ENCODE measurements at places on chromosomes 4 and X. TPM values are rescaled to one million over a fixed set of nuclear protein-coding genes. Genes with fewer than 3 reads are reported as not detected.

- no peak for DNase-seq
Measured at GRCh38 chrX:149313871-149314371, 191.2 kb downstream of the IDS start.

GRCh38 chr4:2103127-2103842 is 44.2 kb downstream of the NAT8L start:
- DNase-seq = no peak

Gene TMEM33
- 4.2 TPM for polyA plus RNA-seq

Gene CLIC2
- polyA plus RNA-seq = 3.3 TPM

GRCh38 chr4:184968366-184968765 is 49.9 kb upstream of the HELT start:
- DNase-seq = no peak

DNA sequence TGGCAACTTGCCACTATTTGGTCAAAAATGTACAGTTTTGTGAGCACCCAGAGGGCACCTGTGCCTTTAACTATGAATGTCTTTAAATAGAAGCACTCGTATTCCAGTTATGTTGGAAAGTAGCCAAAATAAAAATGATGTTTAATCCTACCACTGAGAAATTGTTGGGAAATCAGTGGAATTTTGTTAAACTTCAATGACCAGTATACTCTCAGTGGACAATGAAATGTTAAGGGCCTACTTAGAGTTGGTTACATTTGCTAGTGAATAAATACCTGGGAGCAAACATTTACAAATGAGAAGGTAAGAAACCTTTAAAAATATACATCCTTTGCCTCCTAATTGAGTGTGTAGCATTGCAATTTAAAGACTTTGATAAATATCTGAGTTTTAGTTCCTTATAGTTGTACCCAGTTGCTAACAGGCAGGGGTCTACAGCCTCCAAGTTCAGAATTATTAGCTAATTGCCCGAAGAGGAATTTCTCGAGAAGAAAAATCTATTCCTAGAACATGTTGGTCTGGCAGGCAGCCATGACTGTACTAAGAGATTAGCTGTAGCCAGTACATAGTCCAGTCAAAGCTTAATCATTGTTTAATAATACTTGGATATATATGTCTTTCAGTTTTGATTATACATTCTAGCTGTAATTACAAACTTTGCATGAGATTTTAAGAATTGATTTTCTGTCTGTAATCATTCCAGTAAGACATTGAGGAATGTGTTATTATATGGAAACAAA is 93.2 kb downstream of the IL1RAPL2 start:
- DNase-seq = peak; percentile 65

- no peak for DNase-seq
Measured at GRCh38 chrX:122777766-122778165, 406.3 kb upstream of the GRIA3 start.

Gene C4orf36
- polyA plus RNA-seq = 0.65 TPM

GRCh38 chr4:57924951-57925350 is 814.8 kb upstream of the IGFBP7 start:
- no peak for DNase-seq

- DNase-seq = no peak
Measured at GRCh38 chr4:111263836-111264235, 641.0 kb upstream of the PITX2 start.

Gene TAB3
- 14.9 TPM for polyA plus RNA-seq

GRCh38 chr4:139863531-139863930 is 197.9 kb downstream of the MGST2 start:
- no peak for DNase-seq

Gene DKK2
- polyA plus RNA-seq = 0.08 TPM

Gene AKAP4
- not detected for polyA plus RNA-seq

DNA sequence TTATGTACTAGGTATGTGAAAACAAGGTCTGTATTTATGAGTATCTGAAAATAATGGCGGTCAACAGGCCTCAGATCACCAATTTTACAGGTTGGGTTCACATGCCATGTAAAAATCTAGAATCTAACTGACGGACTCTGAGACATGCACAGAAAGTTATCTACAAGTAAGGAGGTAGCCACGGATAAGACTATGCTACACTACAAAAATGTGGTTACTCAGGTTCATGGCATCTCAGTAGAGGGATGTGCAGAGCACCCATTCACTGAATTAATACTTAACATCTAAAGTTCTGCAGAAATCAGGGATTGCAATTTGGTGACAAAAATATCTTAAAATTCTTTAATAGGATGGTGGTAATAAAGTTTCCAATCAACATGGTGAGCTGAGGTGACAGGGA is 155.9 kb downstream of the APBB2 start:
- DNase-seq = no peak

- no peak for DNase-seq
Measured at GRCh38 chr4:11281720-11282119, 147.0 kb downstream of the HS3ST1 start.

DNA sequence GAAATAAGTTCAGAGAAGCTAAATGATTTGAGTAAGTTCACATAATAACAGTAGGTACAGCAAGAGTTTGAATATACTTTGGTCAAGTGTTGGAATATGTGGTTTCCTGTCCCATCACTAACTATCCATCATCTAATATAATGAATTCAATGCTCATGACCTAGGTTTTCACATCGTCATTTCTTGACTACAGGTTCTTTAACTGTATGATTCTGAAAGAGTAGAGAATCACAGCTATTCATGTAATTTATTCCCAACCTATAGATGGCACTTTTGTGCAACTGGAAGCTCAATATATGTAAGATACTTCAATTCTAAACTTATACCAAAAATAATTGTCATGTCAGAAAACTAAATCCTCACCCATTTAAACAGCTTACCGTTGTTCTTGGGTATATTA is 53.1 kb downstream of the TIGD2 start:
- no peak for DNase-seq

DNA sequence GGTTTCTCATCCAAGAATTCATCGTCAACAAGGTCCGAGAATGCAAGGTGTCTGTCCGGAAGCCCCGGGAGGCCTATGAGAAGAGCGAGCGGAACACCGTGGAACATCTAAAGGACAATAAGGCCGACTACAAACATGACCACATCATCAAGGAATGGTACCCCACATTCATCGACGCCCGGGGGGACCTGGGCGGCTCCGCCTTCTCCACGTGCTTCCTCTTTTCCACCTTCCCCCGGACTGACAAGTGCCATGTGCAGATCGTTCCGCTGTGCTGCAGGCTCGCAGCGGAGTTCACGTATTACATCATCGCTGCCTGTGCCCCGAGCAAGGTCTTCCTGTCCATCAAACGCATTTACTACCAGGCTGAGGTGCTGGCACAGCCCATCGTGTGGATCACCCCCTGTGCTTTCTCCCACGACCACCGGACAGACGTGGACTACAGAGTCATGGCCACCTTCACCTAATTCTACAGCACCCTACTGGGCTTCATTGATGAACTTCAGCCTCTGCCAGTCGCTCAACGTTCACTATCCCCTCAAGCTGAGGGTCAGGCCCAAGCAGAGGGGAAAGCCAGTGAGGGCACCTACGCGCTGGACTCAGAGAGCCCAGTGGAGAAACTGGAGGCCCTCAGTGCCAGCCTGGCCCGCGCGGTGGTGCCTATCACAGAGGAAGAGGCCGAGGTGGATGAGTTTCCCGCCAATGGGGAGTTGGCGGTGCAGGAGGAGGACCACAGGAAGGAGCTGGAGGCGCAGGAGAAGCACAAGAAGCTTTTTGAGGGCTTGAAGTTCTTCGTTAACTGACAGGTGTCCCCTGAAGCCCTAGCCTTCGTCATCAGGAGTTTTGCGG is 125.9 kb upstream of the PABPC4L start:
- DNase-seq = peak; percentile 55

DNA sequence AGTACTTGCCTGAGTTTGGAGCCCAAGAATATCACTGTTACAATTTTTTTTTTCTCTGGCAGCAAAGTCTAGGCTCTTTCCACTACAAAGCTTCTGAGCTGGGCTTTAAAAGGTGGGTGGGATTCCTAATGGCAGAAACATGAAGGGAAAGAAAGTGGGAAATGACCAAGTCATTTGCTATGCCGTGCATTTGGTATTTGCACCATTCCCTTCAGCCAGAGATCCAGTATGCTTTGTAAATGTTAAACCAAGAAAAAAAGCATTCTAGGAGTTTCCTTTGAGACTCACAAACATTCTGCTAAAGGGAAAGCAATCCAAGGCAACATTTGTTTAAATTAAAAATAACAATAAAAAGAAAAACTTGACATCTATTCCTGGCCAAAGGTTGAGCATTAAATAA is 451.2 kb downstream of the RAB28 start:
- DNase-seq = no peak

GRCh38 chr4:167956676-167957075 is 135.7 kb upstream of the ANXA10 start:
- no peak for DNase-seq

Gene TMEM185A
- polyA plus RNA-seq = 6.2 TPM

GRCh38 chr4:125323654-125324053 is 8.9 kb downstream of the FAT4 start:
- no peak for DNase-seq

GRCh38 chr4:79341893-79342653 is 16.2 kb upstream of the NAA11 start:
- DNase-seq = no peak

GRCh38 chr4:184066584-184067300 is 150.9 kb downstream of the ENPP6 start:
- DNase-seq = no peak

Gene OPRPN
- polyA plus RNA-seq = not detected

GRCh38 chr4:39548425-39549067 is 21.3 kb upstream of the UGDH start:
- no peak for DNase-seq

DNA sequence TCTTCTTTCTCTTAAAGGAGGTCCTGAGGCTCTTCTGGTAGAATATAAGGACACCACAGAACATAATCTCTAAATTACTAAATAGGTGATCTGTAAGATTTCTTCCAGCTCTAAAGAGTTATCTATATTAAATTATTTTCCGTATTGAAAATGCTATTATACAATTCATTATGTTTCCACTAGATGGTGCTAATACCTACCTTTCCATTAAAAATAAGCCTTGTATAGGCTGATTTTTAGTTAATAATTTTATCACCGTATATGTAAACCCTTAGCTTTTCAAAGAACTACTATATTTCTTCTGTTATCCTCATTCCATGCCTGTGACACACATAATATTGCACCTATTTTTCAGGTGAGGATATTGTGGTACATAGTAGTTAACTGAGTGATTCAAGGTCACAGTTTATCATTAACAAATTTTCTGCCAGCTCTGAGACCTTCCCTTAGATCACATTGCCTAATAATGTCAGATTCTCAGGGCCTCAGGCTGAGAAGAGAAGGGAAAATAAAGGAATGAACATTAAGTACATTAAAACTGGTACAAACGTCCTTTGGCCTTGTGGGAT is 138.8 kb downstream of the TEX11 start:
- no peak for DNase-seq

Gene UPF3B
- 8.6 TPM for polyA plus RNA-seq

DNA sequence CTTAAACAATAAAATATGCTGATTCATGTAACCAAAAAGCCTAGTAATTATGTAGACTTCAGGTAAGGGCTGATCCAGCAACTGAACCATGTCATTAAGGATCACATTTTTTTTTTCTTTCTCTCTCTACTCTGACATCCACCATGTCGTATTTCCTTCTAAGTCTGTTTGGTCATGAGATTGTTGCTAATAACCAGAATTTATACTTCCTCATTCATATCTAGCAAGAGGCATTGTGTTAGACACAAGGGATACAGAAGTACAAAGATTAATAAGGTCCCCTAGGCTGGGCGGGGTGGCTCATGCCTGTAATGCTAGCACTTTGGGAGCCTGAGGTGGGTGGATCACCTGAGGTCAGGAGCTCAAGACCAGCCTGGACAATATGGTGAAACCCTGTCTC is 24.1 kb downstream of the PHEX start:
- DNase-seq = no peak

Gene ADH7
- polyA plus RNA-seq = 0.07 TPM

GRCh38 chrX:40411340-40412111 is 169.2 kb upstream of the ATP6AP2 start:
- no peak for DNase-seq

DNA sequence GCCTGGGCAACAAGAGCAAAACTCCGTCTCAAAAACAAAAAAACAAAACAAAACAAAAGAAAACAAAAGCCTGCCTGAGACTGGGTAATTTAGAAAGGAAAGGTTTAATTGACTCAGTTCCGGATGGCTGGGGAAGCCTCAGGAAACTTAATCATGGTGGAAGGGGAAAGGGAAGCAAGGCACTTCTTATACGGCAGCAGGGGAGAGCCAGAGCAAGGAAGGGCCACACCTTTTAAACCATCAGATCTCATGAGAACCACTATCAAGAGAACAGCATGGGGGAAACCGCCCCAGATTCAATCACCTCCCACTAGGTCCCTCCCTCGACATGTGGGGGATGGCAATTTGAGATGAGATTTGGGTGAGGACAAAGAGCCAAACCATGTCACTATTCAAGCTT is 122.2 kb downstream of the UBE2K start:
- no peak for DNase-seq

- DNase-seq = no peak
Measured at GRCh38 chr4:40197879-40198689, 1.3 kb downstream of the RHOH start.

Gene GBA3
- 0.38 TPM for polyA plus RNA-seq

DNA sequence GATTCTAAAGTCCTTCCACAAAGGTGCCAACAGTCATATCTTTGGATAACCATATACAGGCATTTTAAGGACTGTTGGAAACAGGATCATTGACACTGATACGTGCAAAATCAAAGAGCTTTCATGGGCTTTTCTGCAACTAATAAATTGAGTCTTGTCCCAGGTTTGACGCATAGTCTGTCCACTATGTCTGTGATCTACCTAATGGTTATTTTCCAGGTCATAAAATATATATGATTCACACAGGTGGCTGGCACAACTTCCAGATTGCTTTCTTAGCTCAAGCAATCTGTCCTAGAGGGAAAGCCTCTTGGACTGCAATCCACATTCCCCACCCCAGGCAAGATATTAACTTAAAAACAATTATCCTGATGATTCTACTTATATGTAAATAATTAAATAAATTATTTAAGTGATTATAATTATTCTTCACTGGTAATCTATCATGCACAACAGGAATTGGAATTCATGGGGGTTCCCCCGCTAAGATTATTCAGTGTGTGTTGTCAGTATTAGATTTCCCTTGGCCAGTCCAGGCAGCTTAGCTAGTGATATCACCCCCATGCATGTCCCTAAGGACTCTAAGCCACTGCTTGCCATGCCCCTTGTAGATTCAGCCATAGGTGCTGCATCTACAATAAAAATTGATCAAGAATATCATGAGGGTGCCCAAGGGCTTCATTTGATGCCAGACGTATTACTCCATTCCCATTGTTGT is 97.8 kb downstream of the TLL1 start:
- no peak for DNase-seq

Gene SLIT2
- 0.68 TPM for polyA plus RNA-seq

All from pancreas (tissue), 10 donors.